Glomerular endothelial cell (primary cell): ENCODE measurements at places on chromosomes 3 and 15. TPM values are rescaled to one million over a fixed set of nuclear protein-coding genes. Genes with fewer than 3 reads are reported as not detected.
A peak's percentile ranks its signal among the peaks of the same experiment; 100 is the strongest.

The SUMF1 gene
- total RNA-seq: 55.5 and 78.6 TPM in 2 replicates

The XYLB gene
- total RNA-seq: 3.1 and 7.8 TPM in 2 replicates

The MAGEF1 gene
- total RNA-seq: 18.9 and 19.4 TPM in 2 replicates

The SLC6A1 gene
- not detected in 2 replicates for total RNA-seq

The EPHB3 gene
- total RNA-seq: 0.06 and 0.19 TPM in 2 replicates

The CPB1 gene
- total RNA-seq: 0.12 TPM in 1 of 2 replicates, not detected in the other

The ZSCAN29 gene
- total RNA-seq: 5.7 and 14.5 TPM in 2 replicates

The NUP210 gene
- total RNA-seq: 0.53 and 2.2 TPM in 2 replicates

The SLC9C1 gene
- total RNA-seq: not detected in 2 replicates

The CRABP1 gene
- not detected in 2 replicates for total RNA-seq

The CLK3 gene
- total RNA-seq: 72.4 and 102 TPM in 2 replicates

The UCN2 gene
- total RNA-seq: 0.24 and 1.2 TPM in 2 replicates

GRCh38 chr15:94015324-94015723, 216.0 kb upstream of the MCTP2 start:
- no peak for DNase-seq

DNA sequence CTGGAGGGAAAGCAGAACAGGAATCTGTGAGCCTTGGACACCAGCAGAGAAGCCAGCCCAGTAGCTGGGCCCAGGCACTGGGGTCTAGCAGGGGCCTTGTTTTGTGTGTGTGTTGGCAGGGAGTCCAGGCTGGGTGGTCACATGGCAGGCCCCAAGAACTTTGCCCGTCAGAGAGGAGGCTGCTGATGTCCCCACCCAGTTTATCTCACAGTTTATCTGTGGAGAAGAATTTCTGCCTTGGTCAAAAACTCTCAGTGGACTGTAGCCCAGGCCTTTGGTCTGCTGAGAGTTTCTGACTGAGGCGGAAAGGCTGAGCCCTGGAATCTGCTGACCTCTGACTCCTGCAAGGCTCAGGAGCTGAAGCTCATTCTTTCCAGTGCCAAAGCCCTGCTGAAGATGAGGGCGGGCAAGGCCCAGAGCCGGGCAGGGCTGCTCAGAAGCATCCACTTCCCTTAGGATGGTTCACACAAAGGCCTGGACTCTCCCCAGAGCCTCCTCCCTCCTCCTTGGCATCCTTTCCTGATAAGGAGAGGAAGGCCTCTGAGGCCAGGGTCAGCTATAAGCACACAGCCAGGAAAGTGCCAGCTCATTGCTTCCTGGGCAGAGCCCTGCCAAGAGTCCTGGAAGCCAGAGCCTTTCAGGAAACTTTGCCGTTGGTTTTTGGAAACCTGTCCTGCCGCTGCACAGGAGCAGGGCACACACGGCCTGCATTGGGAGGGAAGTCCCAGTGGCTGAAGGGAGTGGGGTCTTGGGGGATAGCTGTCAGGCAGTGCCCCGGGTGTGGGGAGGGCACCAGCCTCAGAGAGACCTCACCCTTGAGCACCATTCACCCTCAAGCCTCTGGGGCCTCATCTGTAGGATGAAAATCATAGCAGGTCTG, 37.2 kb upstream of the SLCO2A1 start:
- peak; percentile 61 for DNase-seq

- no peak for DNase-seq
Observed at GRCh38 chr3:88061746-88062145, 2.7 kb downstream of the ZNF654 start.

- DNase-seq: no peak
Observed at GRCh38 chr3:69122403-69122802, at the start of gene LMOD3. Gene LMOD3 (minus strand): TSS chr3:69122595. CDS start chr3:69122386, 209 bp downstream.

DNA sequence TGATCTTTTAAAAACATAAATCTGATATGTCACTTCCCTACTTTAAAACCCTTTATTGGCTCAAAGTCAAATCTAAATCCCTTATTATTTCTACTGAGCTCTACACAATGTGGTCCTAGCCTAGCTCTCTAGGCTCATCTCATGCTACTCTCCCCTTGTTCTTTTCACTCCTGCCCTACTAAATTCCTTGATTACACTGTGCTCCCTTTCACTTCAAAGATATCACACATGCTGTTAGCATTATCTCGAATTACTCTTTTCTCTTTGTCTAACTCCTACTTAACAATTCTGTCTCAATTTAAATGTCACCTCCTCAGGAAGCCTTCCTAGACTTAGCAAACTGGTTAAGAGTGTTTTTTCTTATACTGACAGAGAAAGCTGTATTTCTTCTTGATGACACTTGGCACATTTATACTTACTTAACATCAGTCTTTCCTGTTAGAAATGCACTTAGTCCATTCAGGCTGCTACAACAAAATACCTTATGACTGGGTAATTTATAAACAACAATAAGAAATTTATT, 102.0 kb downstream of the SCAPER start:
- no peak for DNase-seq

- no peak for DNase-seq
Observed at GRCh38 chr15:35289024-35289617, 204.0 kb upstream of the NANOGP8 start.

GRCh38 chr15:71571641-71572040, 238.7 kb upstream of the NR2E3 start:
- no peak for DNase-seq

GRCh38 chr3:5188419-5189221, 1.1 kb downstream of the EDEM1 start:
- DNase-seq: no peak

- no peak for DNase-seq
Observed at GRCh38 chr3:17181413-17181907, 296.7 kb downstream of the PLCL2 start.

GRCh38 chr3:136311968-136312367, 61.8 kb downstream of the PCCB start:
- DNase-seq: no peak

- DNase-seq: no peak
Observed at GRCh38 chr15:78679089-78679511, 38.1 kb upstream of the CHRNB4 start.

DNA sequence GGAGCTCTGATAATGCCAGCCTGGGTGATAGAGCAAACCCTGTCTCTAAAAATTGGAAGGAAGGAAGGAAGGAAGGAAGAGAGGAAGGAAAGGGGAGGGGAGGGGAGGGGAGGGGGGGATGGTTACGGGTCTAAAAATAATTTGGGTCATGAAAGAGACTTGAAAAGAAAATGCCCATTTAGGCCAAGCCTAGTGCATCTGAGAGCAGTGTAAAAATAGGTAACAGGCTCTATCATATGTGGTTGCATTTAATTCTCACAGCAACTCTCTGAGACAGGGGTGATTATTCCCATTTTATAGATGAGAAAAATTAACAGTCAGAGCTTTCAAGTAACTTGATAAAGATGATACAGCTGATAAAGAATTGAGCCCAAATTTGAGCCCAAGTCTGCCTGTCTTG, 3.6 kb upstream of the ECE2 start:
- DNase-seq: no peak

GRCh38 chr15:27660676-27661075, 438.4 kb downstream of the OCA2 start:
- no peak for DNase-seq

DNA sequence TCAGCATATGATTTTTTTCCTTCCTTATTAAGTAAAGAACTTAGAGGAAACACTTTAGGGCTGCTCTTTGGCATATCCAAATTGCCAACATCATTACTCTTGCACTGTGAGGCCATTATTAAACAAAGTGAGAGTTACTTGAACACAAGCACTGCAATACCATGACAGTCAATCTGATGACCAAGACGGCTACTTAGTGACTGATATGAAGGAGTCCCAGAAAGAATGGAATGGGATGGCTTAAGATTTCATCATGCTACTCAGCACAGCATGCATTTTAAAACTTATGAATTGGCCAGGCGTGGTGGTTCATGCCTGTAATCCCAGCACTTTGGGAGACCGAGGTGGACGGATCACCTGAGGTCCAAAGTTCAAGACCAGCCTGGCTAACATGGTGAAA, 55.2 kb downstream of the FAM98B start:
- DNase-seq: no peak

DNA sequence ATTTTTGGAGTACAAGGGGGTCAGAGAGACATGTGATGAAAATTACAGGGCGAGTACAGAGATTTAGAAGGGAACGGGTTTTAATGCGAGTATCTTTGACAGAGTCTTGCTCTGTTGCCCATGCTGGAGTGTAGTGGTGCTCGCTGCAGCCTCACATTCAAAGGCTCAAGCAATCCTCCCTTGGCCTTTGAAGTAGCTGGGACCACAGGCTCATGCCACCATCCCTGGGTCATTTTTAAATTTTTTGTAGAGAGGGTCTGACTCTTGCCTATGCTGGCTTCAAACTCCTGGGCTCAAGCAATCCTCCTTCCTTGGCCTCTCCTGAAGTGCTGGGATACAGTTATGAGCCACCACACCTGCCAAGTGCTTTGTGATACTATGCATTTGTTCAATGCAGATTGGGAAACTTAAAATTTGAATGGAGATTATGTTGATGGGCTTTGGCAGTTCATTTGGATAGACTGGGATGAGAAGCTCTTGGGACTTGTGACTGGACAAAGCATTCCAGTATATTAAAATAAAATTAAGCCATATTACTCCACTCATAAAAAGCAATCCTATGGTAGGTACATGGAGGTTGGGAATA, 4.0 kb upstream of the LMLN start:
- DNase-seq: no peak

DNA sequence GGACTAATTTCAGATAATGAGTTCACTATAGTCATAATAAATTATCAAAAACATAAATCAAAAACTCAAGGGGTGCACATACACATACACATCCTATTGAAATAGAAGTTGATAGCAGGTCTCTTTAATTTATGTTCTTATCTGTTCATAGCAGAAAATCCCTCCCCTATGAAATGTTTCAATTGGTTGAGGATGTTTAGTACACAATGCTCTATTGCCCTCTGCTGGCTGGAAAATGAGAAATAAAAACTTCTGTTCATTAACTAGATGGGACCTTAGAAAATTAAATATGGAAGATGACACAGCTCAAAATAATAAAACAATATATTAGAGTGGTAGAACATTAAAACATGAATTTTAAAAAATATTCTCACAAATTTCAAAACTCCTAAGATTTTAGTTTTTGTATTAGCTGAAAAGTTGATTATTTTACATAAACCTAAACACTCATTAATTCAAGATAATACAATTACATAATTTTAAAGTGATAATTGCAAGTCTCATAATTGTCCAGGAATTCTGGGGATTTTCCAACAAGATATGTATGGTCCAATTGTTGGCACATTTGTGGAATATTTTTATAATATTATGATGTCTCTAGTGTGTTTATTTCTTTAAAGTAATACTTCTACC, 735.0 kb downstream of the ROBO1 start:
- DNase-seq: peak; percentile 55

DNA sequence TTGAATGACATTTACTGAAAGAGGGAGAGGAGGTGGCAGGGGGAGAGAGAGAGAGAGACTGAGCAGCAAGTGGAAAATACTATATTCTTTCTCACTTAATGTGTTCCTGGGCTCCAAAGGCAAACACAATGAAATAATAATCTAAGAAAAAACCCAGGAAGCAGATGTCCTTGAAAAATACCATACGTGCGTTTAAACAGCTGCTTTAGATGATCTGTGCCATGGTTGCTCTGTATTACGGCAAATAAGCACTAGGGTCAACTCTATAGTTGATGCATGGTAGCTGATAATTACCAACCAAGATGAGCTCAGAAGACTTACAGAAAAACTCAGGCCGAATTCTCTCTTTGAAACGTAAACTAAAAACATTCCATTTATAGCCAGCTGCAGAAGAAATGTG, 410.3 kb upstream of the TBL1XR1 start:
- DNase-seq: no peak

GRCh38 chr15:68415061-68415460, 16.9 kb downstream of the ITGA11 start:
- DNase-seq: no peak

GRCh38 chr3:43366481-43366880, 80.1 kb downstream of the SNRK start:
- no peak for DNase-seq

DNA sequence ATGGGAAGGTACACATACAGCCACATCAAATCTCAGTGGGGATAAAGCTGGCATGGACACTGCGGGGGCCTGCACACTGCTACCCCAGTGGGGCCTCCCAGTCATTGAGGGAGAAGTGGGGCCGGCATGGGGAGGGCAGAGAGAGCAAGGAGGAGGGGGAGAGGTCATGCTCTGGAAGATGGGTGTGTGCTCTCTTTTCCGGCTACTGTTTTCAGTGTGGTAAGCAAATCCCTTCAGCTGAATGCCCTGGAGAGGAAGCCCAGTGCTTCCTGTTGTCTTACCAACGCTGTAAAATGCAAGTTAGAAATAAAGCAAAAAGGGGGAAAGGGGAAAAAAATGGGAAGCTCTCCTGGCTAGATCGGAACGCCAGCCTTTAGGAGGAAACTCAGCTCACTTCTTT, 30.8 kb downstream of the NRROS start:
- no peak for DNase-seq

GRCh38 chr3:174232658-174233429, 626.3 kb upstream of the NAALADL2 start:
- no peak for DNase-seq

GRCh38 chr3:48564022-48564421, 441 bp upstream of the UCN2 start:
- DNase-seq: no peak

DNA sequence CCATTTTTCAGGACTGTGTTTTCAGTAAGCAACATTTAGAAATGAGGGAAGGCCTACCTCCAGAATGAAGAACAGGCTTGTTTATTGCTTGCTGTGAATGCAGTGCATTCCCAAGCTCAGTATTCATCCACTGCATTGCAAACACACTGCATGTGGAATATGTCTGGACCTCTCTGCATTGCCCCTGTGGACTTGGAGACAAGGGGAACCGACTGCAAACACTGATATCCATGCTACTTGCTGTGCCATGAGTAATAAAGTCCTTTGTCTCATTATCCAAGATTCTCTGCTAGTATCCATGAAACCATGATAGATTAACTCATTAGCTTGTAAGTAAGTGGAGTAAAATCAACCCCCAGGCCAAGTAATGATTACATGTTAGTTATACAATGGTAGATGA, 301.2 kb upstream of the NR2E3 start:
- no peak for DNase-seq

- DNase-seq: no peak
Observed at GRCh38 chr15:80429964-80430363, 25.8 kb downstream of the ARNT2 start.

DNA sequence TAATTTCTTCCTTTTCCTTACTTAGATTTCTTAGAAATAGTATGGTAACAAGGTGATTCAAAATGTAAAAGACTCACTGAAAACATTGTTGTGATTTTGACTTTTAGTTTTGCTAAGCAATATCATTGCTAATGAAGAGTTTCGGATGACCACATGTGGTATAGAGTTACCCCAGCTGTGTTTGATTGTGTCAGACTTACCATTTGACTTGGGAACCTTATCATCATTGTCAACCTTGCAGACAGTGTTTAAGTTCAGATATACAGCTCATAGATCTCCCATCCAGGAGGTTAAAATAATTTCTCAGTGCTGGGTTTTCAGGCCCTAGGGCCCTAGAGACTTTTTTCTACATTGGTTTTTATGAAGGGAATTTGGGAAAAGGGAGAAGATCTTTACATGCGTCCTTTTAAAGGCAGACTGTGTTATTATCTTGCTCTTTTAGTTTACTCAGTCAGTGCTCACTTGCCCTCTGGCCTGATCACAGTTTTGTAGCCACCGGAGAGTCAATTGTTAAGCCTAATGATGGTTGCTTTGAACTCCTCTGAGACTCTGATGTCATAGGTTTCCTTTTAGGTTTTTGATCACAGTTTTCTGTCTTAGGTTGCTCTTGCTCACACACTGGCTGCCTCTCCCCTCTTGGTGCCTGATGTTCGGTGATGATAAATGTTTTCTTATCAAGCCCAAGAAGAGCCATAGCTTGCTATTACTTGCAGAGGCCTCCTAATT, 133.5 kb upstream of the ZPLD1 start:
- DNase-seq: no peak
